SK-MEL-5 (cell line): ENCODE measurements at places on chromosomes 11 and 22. TPM values are rescaled to one million over a fixed set of nuclear protein-coding genes. Genes with fewer than 3 reads are reported as not detected.

HSCB gene
- total RNA-seq, result 30.3 and 32.9 TPM in 2 replicates

UBQLNL gene
- total RNA-seq, result not detected in 2 replicates

MAP6 gene
- total RNA-seq, result 0.08 TPM in 1 of 2 replicates, not detected in the other

TRIM22 gene
- total RNA-seq, result 3.9 TPM in 2 replicates

ZNF280A gene
- total RNA-seq, result 8.6 and 10.6 TPM in 2 replicates

SPDYC gene
- total RNA-seq, result not detected in 2 replicates

ZMAT5 gene
- total RNA-seq, result 27.7 and 32.7 TPM in 2 replicates

LRRC32 gene
- 0.16 and 0.50 TPM in 2 replicates for total RNA-seq

ART5 gene
- total RNA-seq, result not detected in 2 replicates

ELF5 gene
- not detected in 2 replicates for total RNA-seq

OR52J3 gene
- not detected in 2 replicates for total RNA-seq

OR5AL1 gene
- not detected in 2 replicates for total RNA-seq

DLG2 gene
- not detected in 2 replicates for total RNA-seq

UBXN1 gene
- 97.2 and 100 TPM in 2 replicates for total RNA-seq

MRGPRE gene
- total RNA-seq, result not detected in 2 replicates

P2RX3 gene
- not detected in 2 replicates for total RNA-seq

DCHS1 gene
- total RNA-seq, result 0.11 and 0.19 TPM in 2 replicates

DERL3 gene
- 0.13 and 0.26 TPM in 2 replicates for total RNA-seq

NCAPH2 gene
- 51.5 and 53.8 TPM in 2 replicates for total RNA-seq

OR8D4 gene
- not detected in 2 replicates for total RNA-seq

APOA1 gene
- not detected in 2 replicates for total RNA-seq

MMP13 gene
- not detected in 2 replicates for total RNA-seq

PANX1 gene
- 35.1 and 36.1 TPM in 2 replicates for total RNA-seq

ANGPTL5 gene
- total RNA-seq, result not detected in 2 replicates

MFNG gene
- total RNA-seq, result 0.37 TPM in 1 of 2 replicates, not detected in the other

C22orf31 gene
- total RNA-seq, result not detected in 2 replicates

TBX1 gene
- 0.08 TPM in 1 of 2 replicates, not detected in the other for total RNA-seq

VWCE gene
- total RNA-seq, result 0.24 and 0.45 TPM in 2 replicates

DDX17 gene
- 308 and 397 TPM in 2 replicates for total RNA-seq
